Spinal cord (tissue), 10 donors: ENCODE measurements at places on chromosomes 5 and 9. TPM values are rescaled to one million over a fixed set of nuclear protein-coding genes. Genes with fewer than 3 reads are reported as not detected.

The NUTM2G gene
- total RNA-seq, result not detected

The WDR38 gene
- total RNA-seq, result 7.9 TPM

The PKN3 gene
- 5.5 TPM for total RNA-seq

The PCDHGA4 gene
- 7.5 TPM for total RNA-seq

The KCTD16 gene
- total RNA-seq, result 30.8 TPM

- no peak for DNase-seq
Measured at GRCh38 chr9:127779136-127779981, 893 bp upstream of the SH2D3C start.

GRCh38 chr5:27701931-27702903, 663.8 kb upstream of the CDH9 start:
- no peak for DNase-seq

GRCh38 chr9:137802521-137803243, 74.9 kb upstream of the CACNA1B start:
- DNase-seq, result no peak

- no peak for DNase-seq
Measured at GRCh38 chr5:67266654-67267350, 70.2 kb upstream of the CD180 start.

DNA sequence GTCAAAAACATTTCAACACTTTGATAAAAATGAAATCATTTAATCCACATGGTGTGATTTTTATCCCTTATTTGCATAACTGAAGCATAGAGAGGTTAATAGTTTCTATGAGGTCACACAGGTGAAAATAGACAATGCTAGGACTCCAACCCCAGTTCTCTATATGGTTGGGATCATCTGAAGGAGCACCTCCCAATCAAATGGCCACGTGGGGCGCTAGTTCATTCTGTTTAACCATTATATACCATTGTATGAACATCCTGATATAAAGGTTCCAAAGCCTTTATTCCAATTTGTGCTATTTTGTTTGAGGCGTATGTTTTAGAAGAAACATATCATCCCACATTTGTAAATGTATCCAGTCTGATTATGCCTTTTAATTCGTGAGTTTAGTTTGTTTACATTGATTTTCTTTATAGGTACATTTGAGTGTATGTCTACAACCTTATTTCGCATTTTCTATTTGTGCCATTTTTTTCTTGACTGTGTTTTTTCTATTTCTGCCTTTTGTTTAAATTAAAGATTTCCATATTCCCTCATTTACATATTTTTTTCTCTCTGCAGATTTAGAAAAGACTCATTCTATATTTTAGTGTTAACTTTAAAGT, 1092.0 kb downstream of the MAT2B start:
- no peak for DNase-seq
